ENCODE measurements at places on chromosomes 3 and 15. TPM values are rescaled to one million over a fixed set of nuclear protein-coding genes. Genes with fewer than 3 reads are reported as not detected.

GRCh38 chr15:84402856-84403608, 167.5 kb downstream of the GOLGA6L4 start:
- H3K36me3 ChIP-seq: no peaks in the 10 kb centered on the region
- no peaks in the 10 kb centered on the region for H3K4me1 ChIP-seq
- no peak for DNase-seq
- H3K4me3 ChIP-seq: no peak overlapping the region

DNA sequence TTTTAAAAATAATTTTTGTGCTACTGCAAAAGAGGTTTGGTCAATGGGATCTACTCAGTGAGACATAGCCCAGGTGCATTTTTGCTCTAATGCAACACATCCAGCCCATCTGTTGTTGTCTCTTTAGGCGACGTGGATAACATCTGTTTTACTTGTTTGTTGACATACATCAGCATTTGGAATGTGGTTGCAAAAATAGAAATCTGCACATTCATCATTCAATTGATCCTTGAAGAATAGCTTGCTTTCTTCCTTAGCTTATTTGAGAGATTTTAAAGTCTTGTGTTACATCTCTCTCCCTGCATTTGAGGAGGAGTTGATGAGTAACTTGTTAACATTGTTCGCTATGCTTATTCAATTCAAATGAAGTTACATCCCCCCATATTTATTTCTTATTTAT, 1202.3 kb downstream of the NSUN3 start:
- no peak for DNase-seq
- H3K27me3 ChIP-seq: no peaks in the 10 kb centered on the region
- H3K27ac ChIP-seq: no peak overlapping the region
- no peaks in the 10 kb centered on the region for H3K4me1 ChIP-seq
- H3K4me3 ChIP-seq: no peak overlapping the region

DNA sequence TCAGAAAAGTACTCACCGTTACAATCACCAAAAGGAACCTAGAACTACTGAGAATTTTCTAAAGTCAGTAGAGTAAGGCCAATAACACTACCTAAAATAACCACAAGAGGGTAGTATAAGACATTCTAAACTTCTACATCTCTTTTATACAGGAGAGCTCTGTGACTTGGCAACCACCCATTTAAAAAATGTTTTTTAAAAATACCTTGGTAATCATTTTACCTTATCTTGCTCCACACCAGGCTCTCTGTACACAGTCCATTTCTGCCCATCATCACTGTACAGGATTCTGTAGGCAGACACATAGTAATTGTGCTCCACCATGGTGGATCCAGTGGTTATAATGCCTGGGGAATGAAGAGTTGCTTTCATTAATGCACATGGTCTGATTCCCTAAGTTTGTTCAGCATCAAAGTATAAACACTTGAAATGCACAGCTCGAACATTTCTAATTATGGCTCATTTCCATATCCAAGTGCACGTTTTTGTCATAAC, 54.5 kb downstream of the ST3GAL6 start:
- DNase-seq: peak; percentile 59
- H3K4me3 ChIP-seq: no peak overlapping the region
- H3K27ac ChIP-seq: no peak overlapping the region
- peaks cover 16% of the 10 kb centered on the region for H3K36me3 ChIP-seq

GRCh38 chr15:71679223-71679792, 131.0 kb upstream of the NR2E3 start:
- H3K27ac ChIP-seq: 0 out of 2 replicates have a peak overlapping the region, but pooled peaks have one; percentile 29
- no peaks in the 10 kb centered on the region for H3K27me3 ChIP-seq
- peaks cover 16% of the 10 kb centered on the region for H3K4me1 ChIP-seq
- DNase-seq: no peak

DNA sequence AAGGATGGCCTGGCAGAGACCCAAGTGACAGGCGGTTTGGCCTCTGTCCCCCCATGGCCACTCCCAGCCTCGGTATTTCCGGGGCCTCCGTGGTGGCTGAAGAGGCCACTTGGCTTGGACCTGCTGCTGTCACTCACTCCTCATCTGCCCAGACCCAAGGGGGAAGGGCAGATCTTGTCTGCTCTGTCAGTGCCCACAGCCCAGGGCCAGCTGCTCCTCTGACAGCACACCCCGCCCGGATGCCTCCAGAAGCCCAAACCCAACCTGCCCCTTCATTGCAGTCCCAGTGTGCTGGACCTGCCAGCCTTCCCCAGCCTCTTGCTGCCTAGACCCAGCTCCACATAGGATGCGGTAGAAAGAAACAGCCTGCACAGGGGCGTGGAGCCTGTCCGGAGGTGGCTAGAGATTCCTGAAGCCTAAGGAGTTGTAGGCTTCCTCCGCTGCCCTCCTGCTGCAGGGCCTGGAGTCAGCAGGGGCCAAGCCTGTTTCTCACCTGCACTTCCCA, 52.0 kb downstream of the MAGEF1 start:
- H3K36me3 ChIP-seq: no peaks in the 10 kb centered on the region
- H3K27ac ChIP-seq: no peak overlapping the region
- H3K4me3 ChIP-seq: no peak overlapping the region
- peaks cover 11% of the 10 kb centered on the region for H3K4me1 ChIP-seq
- DNase-seq: no peak

The PLSCR4 gene
- total RNA-seq: 2.8 TPM

DNA sequence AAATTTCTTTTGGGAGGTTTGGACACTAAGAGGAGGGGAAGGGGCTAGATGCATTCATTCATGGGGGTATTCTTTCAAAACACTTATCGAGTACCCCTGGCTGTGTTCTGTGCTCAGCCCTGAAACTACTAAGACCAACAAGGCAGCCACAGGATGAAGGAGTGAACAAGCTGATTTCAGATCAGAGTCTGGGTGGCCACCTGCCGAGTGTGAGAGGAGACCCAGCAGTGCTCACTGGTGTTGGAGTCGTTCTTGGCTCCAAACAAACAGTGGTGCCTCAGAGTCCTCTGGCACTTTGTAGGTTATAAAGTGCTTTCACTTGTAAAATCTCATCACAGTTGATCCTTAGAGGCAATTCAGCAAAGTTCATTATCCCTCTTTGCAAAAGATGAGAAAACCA, 48.8 kb upstream of the CMTM8 start:
- DNase-seq: no peak
- no peak overlapping the region for H3K4me3 ChIP-seq
- H3K27ac ChIP-seq: no peak overlapping the region
- H3K27me3 ChIP-seq: peaks cover 4% of the 10 kb centered on the region

GRCh38 chr15:78350058-78350457, 9.9 kb downstream of the CRABP1 start:
- no peaks in the 10 kb centered on the region for H3K36me3 ChIP-seq
- no peak overlapping the region for H3K27ac ChIP-seq
- no peaks in the 10 kb centered on the region for H3K4me1 ChIP-seq
- H3K4me3 ChIP-seq: no peak overlapping the region

DNA sequence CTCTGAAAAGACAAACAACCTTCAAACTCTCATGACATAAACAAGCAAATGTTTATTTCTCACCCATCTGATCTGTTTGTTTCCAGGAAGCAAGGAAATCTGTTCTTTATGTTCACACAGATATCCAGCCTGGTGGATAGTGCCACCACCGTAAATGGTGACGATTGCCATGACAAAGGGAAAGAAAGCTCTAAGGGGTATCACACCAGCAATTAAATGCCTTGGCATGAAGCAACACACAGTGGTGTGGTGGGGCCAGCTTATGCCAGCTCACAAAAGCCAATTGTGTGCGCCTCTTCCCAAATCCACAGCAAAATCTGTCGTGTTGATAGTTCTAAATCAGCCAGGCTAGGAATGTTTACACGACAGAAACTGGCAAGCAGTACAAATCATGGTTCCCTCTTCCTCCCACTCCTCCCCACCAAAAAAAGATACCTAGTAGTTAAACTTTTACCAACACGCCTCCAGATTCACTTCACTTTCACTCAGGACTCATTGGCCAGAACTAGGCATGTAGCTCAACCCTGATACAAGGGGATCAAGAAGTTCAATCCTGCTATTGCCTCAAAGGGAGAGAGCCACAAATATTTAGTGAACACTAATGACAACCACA, 189.2 kb upstream of the SLCO3A1 start:
- H3K4me3 ChIP-seq: no peak overlapping the region
- H3K27ac ChIP-seq: no peak overlapping the region
- H3K27me3 ChIP-seq: no peaks in the 10 kb centered on the region

The TMCO5A gene
- not detected for total RNA-seq

DNA sequence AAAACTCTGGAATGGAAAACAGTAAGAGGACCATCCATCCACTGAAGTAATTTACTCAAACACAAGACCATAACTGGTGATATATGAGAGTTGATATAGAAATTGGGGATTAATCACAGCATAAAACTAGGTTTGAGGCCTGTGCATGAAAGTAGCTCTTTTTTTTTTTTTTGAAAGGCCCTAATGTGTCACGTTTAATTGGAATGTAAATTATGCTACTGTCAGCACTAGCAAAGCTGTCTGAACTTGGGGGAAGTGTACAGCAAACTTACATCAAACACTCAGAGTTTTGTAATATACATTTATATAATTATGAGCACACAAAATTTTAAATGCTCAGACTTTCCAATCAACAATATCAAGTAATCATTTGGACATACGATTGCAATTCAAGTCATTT, 154.1 kb downstream of the GREM1 start:
- H3K4me3 ChIP-seq: no peak overlapping the region
- no peaks in the 10 kb centered on the region for H3K36me3 ChIP-seq
- H3K27ac ChIP-seq: peak overlapping the region; percentile 100
- peaks cover 34% of the 10 kb centered on the region for H3K4me1 ChIP-seq

DNA sequence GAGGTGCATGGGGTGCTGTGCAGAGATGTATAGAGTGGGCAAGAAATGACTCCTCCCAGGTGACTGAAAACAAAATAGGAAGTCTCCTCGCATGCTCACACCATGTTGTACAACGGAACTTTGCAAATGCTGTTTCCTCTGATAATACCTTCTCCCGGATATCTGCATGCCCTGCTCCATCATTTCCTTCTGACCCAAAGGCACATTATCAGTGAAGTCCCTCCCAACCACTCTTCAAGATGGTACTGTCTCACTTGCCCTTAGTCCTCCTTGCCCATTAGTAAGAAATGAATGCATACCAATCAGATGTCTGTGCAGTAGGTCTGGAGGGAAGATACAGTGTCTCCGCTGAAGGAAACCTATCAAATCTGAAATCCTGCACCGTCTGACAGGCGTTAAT, 12.0 kb downstream of the TMED3 start:
- DNase-seq: no peak
- H3K4me3 ChIP-seq: no peak overlapping the region
- no peaks in the 10 kb centered on the region for H3K27me3 ChIP-seq

DNA sequence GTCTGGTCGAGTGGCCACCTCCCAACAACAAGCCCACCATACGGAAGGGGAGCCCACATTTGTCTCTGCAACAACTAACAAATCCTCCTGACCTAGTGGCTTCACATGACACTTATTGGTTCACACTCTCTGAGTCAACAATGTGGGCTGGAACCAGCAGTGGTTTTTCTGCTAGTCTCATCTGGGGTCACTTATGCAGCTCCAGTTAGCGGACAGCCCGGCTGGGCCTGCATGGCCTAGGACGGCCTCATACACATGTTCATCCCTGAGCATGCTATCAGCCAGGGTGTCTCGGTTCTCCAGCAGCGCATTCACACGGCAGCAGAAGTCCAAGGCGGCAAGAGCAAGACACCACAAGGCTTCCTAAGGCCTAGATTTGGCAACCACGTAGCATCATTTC, 281.7 kb downstream of the XXYLT1 start:
- no peaks in the 10 kb centered on the region for H3K36me3 ChIP-seq
- H3K27ac ChIP-seq: no peak overlapping the region
- no peak for DNase-seq
- peaks cover 19% of the 10 kb centered on the region for H3K27me3 ChIP-seq

DNA sequence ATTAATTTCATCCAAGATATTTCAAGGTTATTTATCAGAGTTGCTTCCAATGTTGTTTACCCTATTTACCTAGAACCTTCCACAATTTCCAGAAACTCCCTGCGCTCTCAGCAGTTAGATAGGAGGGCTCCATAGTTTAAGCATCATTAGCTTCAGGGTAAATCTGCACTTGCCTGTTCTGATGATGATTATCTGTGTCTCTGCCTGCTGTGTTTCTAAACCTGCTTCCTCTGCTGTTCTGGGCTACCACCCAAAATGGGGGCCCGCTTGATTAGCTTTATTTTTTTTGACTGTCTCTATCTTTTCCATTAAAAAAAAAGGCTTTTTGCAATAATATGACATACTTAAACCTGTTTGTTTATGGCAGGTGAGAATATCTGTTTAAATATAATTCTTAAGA, 472.4 kb downstream of the DIPK2A start:
- no peak for DNase-seq
- H3K27ac ChIP-seq: no peak overlapping the region
- H3K4me1 ChIP-seq: no peaks in the 10 kb centered on the region
- H3K4me3 ChIP-seq: no peak overlapping the region
- H3K27me3 ChIP-seq: no peaks in the 10 kb centered on the region
- H3K36me3 ChIP-seq: no peaks in the 10 kb centered on the region

DNA sequence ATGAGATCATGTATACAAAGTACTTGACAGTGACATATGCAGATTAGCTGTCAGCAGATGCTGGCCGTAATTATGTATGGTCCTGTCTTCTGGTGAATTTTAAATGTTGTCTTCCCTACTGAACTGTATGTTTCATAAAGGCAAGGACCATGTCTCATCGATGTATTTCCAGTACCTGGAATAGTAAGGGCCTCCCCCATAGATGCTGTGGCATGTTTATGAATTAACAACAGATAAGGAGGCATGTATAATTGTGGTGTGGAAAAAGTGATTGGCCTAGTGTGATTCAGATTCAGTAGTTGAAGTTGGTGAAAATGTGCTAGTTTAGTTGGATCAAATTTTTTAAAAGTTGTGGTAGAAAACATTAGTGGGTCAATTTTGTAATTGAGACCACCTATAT, 202.7 kb upstream of the SLC2A2 start:
- H3K36me3 ChIP-seq: peaks cover 1% of the 10 kb centered on the region
- no peak for DNase-seq
- no peak overlapping the region for H3K27ac ChIP-seq
- H3K4me1 ChIP-seq: peaks cover 2% of the 10 kb centered on the region
- H3K27me3 ChIP-seq: peaks cover 1% of the 10 kb centered on the region

The C3orf85 gene
- total RNA-seq: not detected

DNA sequence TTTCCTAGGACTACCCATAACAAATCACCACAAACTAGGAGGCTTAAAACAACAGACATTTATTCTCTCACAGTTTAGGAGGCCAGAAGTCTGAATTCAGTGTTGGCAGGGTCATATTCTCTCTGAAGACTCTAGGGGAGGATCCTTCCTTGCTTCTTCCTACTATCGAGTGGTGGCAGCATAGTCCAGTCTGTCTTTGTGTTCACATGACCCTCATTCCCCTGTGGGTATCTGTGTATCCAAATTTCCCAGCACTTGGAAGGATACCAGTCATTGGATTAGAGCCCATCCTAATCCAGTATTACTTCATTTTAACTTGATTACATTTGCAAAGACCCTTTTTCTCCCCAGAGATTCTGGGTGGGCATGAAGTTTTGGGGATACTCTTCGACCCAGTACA, 63.8 kb downstream of the GMPS start:
- peak; percentile 8 for DNase-seq
- peaks cover 14% of the 10 kb centered on the region for H3K36me3 ChIP-seq
- H3K4me1 ChIP-seq: no peaks in the 10 kb centered on the region

DNA sequence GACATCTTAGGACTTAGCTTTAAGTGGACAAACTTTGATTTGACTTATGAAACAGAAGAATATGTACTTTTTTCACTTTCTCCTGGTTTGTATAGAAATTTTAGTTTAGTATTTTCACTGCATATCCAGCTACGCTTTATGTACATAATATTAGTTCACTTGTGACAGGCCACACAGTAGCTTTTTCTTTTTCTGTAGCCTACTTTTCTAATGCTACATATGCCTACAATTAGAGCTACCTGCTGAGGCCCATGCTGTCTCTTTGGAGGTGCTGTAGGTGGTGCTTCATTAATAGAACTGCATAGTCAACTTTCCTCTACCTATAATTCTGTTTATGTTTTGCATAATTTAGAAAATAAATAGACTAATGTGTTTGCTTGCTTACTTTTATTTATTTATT, 191.6 kb downstream of the NLGN1 start:
- H3K27ac ChIP-seq: no peak overlapping the region
- H3K4me1 ChIP-seq: no peaks in the 10 kb centered on the region
- no peak overlapping the region for H3K4me3 ChIP-seq
- no peaks in the 10 kb centered on the region for H3K27me3 ChIP-seq

The NMNAT3 gene
- total RNA-seq: 0.36 TPM
